ENCODE measurements at places on chromosomes 11 and 22. TPM values are rescaled to one million over a fixed set of nuclear protein-coding genes. Genes with fewer than 3 reads are reported as not detected.

Gene GANAB
- total RNA-seq, result 260 TPM

Gene MIAT
- 0.94 TPM for total RNA-seq

Gene SMIM35
- total RNA-seq, result not detected

Gene C11orf91
- total RNA-seq, result not detected

Gene NCAM1
- 0.30 TPM for total RNA-seq

Gene ZNF70
- 3.5 TPM for total RNA-seq

Gene RAG1
- 0.12 TPM for total RNA-seq

Gene GTSE1
- not detected for total RNA-seq

Gene OR5L2
- total RNA-seq, result not detected

Gene WNT11
- total RNA-seq, result 0.75 TPM

Gene ANO9
- total RNA-seq, result not detected

Gene BCL2L13
- 73.3 TPM for total RNA-seq

Gene CHCHD10
- 3.4 TPM for total RNA-seq

Gene C11orf71
- 6.8 TPM for total RNA-seq

Gene KCNJ5
- total RNA-seq, result 0.12 TPM

Gene OR4S1
- total RNA-seq, result not detected

Gene GGTLC3
- not detected for total RNA-seq

Gene SLC25A45
- 1.4 TPM for total RNA-seq

Gene TCP11L1
- total RNA-seq, result 15.2 TPM

Gene CCDC83
- not detected for total RNA-seq

Gene FREY1
- 0.75 TPM for total RNA-seq

Gene SUSD2
- 1.2 TPM for total RNA-seq

Gene ABCC8
- not detected for total RNA-seq

Gene OR5AP2
- total RNA-seq, result not detected

Gene TRIM49
- not detected for total RNA-seq

Gene EPS8L2
- 83.2 TPM for total RNA-seq

Gene CARD16
- total RNA-seq, result 24.5 TPM

Gene TRIM6
- 2.1 TPM for total RNA-seq
